ENCODE measurements at places on chromosomes 16 and 17.

DNA sequence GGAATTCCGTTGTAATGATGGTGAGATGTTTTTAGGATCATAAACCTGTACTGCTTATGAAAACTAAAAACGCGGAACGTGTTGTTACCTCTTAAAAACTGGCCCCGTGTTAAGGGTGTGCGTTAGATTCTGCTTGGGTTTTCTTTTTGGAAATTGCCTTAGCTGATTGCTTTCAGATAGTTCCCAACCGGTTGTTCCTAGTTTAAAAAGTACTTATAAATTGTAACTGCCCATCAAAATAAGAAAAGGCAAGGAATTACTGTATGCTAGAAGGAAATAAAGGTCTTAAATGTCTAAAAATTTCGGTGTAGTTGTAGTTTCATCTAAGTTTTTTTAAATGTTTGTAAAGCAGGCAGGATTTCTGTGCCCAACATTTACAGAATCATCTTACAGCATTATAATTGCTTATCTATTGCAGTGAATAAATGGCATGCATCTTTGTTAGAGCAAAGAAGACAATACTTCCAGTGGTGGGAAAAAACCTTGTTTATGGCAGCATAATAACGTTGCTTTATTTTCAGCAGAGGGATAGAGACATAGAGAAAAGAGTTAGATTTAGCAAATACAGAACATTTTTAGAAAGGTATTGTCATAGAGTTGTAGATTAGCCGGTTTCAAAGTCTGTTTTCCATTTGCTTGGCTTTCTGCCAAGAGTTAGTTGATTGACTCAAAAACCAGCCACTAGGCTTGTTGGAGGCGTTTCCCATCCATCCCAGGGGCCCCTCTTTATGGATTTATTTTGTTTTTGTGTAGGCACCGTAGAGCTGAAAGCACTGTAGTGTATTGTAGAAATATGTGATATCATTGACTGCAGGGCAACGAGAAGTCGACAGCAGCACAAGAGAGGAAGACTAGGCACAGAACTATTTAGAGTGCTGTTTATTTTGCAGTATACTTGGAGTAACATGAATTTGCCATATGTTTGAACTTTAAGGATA lies 1.7 kb downstream of the PPM1D start:
- DNase-seq: peak; percentile 3

GRCh38 chr17:65060631-65061254 lies 4.2 kb upstream of the GNA13 start:
- no peak for DNase-seq

GRCh38 chr16:68784721-68785120 lies 47.6 kb downstream of the CDH1 start:
- DNase-seq: no peak

GRCh38 chr16:914440-914839 lies 56.3 kb downstream of the LMF1 start:
- no peak for DNase-seq

DNA sequence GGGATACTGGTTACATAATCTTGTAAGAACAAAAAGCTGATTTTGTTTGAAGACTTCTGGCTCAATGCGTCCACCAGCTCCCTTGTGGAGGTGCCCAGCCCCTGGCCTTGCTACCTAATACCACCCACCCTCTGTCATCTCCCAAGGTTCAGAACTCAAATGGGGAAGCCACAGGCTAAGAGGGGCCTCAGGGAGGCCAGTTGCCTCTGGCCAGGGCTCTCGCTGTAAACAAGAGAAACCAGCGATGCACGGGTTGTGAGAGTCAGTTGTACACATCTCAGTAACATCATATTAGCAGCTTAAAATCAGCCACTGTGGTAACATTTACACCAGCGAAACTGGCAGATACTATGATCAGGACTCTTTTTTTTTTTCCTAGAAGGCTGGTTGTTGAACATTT lies 6.0 kb downstream of the TEKT5 start:
- DNase-seq: no peak

GRCh38 chr16:19292186-19292585 lies 6.7 kb downstream of the CLEC19A start:
- no peak for DNase-seq

- DNase-seq: no peak
These were observed 15.3 kb downstream of the SLC13A2 start for GRCh38 chr17:28488533-28489276.

GRCh38 chr17:32769846-32770245 lies 107.1 kb downstream of the MYO1D start:
- no peak for DNase-seq

GRCh38 chr17:43003542-43004172 lies 2.9 kb upstream of the IFI35 start:
- DNase-seq: no peak

- peak; percentile 99 for DNase-seq
These were observed at the start of gene BAIAP2 for GRCh38 chr17:81034779-81035520. BAIAP2 (plus strand) TSS chr17:81035151; CDS start chr17:81035255, 104 bp downstream.

DNA sequence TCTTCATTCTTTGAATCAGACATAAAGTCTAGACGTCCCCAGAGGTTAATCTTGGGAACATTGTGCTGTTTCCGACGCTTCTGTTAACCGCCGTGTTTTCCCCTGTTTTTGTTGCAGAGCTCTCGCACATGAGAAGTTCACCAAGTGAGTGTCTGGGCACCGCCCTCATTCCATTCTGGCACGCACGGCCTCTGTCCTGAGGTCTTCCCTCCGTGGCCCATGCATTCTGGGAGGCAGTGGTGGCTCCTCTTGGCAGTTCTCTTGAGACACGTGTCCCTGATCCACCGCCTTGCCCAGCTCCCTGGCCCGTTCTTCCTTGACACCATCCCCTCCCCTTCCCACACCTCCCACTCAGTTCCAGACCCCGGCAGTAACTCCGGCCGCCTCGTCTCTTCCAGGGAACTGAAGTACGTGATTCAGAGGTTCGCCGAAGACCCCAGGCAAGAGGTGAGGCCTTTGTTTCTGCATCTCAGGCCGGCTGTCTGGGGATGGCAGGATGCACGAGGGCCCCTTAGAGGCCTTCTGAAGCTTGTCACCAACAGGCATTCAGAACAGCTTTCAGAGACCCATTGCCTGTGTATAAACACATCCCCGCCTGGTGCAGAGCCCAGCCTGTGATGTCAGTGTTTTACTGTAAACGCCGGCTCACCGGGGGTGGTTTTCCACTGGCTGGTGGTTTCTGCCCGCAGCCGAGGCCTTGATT lies 85.9 kb upstream of the PLCG2 start:
- DNase-seq: no peak

DNA sequence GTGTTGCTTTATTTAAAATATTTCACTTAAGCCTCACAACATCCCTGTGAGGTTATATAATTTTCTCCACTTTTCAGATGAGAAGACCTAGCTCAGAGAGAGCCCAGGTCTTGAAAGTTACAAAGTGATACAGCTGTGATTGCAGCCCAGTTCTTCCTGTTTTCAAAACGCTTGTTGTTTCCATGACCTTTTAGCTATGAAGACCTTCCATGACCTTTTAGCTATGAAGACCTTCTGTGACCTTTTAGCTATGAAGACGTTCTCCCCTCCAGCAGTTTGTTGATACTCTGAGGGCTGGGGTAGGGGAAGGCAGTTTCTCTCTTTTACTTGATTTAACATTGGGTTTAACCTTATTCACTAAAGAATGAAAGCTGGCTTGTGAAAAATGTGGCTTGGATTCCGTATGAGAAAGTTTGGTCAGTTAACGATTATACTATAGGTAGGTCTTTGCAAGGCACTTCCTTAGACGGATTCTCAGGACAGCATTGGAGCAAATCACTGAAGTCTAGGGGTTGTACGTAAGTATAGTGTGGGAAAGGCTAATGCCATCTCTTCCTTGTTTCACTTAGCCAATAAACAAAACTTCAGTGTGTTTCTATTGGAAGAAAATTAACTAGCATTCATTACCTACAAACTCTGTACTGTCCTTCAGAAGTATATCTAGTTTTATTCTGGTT lies 20.7 kb downstream of the PHKB start:
- DNase-seq: no peak

GRCh38 chr16:75256059-75256571 lies 4.7 kb upstream of the BCAR1 start:
- no peak for DNase-seq

DNA sequence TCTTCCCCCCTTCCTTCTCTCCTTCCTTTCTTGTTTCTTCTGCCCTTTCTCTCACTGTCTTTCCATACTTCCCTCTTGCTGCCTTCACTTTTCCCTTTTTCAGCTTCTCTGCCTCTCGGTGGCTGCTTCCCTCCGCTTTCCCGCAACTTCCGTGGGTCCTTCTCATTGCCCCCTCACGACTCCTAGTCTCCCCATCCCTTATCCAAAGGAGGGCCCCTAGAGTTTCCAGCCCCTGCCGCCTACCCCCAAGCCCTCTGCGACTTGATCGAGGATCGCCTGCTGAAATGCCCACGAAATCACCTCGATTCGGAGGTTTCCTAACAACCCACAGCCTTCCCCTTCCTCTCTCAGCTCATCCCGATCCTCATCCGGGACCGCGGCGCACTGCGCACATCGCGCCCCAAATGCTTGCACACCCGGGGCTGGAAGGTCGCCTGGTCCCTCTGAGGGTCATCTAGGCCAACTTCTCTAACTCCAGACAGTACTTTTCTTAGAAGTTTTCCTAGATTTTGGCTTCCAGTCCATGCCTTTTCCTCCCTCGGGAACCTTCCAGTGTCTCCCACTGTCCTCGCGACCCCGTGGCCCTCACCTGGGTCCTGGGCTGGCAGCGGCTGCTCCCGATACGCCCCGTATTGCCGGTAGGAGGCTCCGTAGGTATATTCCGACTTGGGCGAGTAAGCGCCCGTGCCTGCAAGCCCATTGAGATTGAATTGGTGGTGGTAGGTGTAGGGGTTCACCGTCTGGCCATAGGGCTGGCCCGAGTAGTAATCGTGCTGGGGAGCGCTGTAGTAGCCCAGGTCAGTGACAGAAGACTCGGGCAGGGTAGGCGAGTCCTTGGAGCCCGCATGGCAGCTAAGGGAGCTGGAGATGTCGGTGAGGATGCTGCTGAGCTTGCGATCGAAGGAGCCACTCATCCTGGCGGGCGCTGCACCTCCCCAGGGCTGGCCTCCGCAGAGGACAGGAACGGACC lies 654 bp downstream of the DLX3 start:
- no peak for DNase-seq

GRCh38 chr17:18257982-18258355 lies 569 bp downstream of the FLII start:
- peak; percentile 50 for DNase-seq

DNA sequence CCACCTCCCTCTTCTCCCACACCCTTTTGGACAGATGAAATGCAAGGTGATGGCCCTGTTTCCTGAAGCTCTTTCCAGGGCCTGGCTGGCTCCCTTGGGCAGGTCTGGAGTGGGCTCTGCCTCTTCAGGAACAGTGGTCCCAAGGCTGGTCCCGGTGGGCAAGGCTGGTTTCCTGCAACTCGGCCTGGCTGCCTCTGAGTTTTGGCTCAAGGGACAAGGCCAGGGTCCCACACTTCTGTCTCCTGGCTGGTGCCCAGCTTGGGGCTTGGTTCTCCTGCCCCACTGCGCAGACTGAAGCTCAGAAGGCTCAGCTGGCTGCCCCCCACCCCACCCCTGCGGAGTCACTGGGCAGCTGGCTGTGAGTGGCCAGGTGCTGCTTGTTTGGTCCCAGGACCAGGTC lies 3.8 kb upstream of the ACTG1 start:
- DNase-seq: no peak

- DNase-seq: no peak
These were observed 12.7 kb downstream of the CYGB start for GRCh38 chr17:76524598-76525512.
